ENCODE measurements at places on chromosomes 13 and 19.

GRCh38 chr19:7292950-7293761 is 1.1 kb downstream of the INSR start:
- DNase-seq: peak; percentile 1

DNA sequence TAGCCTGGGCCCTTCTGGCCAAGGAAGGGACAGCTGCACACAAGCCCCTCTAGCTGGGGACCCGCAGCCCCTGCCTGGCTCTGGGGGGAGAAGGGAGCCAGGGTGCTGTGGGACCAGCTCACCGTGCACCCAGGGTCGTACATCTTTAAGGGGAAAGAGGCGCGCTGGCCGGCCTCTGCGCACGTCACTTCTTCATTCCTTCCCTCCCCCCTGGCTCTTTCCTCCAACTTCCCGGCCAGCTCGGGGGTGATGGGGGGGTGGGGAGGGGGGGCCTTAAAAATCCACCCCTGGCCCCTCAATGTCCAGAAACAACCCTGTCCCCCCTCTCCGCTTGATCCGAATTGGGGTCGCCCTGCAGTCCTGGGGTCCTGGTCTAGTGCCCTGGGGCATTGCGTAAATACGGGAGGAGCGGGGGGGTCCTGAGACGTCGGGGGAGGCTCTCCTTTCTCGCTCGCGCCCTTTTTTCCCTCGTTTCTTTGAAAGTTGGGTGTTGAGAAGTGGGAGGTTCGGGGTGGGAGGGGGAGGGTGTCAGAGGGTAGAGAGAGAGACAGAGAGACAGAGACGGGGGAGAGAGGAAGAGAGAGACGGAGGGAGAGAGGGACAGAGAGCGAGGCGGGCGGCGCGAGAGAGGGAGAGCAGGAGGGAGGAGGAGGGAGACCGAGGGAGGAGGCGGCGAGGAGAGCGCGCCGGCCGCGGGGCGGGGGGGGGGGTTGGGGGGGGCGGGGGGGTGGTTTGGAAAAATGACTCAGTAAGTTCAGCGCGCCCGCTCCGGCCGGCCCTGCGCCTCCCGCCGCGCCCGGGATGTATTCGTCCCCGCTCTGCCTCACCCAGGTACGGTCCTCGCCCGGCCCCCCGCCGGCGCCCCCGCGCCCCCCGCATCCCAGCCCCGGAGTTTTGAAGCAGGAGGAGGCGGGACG is at the start of gene NFIC:
NFIC (plus strand) TSS at position 748 of the 917 bp plus-strand sequence; CDS start at position 802, 54 bp downstream.
- DNase-seq: peak; percentile 45

- peak; percentile 74 for DNase-seq
These were observed at the start of gene SLC25A15 for GRCh38 chr13:40789275-40790153. SLC25A15 (plus strand) TSS chr13:40789611; CDS start chr13:40793227, 3,616 bp downstream.

- DNase-seq: peak; percentile 28
These were observed 21.4 kb downstream of the MAP4K1 start for GRCh38 chr19:38596057-38596981.

GRCh38 chr13:24868874-24869273 is 104.9 kb downstream of the RNF17 start:
- DNase-seq: no peak

- DNase-seq: no peak
These were observed 41.8 kb downstream of the UGGT2 start for GRCh38 chr13:96011291-96011872.

DNA sequence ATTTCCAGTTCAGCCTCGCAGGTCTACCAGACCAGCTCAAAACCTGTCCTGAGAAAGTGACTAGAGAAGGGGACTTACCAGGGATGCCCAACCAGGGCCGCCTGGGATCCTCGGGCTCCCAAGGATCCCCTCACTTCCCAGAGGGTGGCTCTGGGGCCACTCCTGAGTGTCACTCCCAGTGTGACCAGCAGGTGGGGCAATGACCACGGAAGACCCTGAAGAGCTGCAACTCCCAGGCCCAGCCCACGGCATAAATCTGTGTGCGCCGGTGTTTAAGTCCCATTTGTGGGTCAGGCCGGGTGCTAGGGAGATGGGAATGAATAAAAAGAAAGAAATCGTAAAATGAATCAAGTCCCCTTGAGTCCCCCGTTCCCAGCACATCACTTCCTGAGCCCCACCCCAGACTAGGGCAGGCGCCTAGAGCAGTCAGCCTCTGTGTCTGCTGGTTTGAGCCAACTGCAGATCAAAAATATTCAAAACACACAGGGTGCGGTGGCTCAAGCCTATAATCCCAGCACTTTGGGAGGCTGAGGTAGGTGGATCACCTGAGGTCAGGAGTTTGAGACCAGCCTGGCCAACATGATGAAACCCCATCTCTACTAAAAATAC is 10.7 kb downstream of the PTGIR start:
- DNase-seq: peak; percentile 82

- no peak for DNase-seq
These were observed 31.2 kb downstream of the KEAP1 start for GRCh38 chr19:10471909-10472308.

- no peak for DNase-seq
These were observed 113.5 kb downstream of the COL4A2 start for GRCh38 chr13:110420626-110421025.

GRCh38 chr19:8571006-8571411 is 6.2 kb downstream of the MYO1F start:
- no peak for DNase-seq

All from stimulated activated CD4-positive, alpha-beta T cell treated with anti-CD3 and anti-CD28 coated beads, Interleukin-12 subunit alpha, Interleukin-12 subunit beta, amount 100 ng/mL, for 4 hours (primary cell).